ENCODE measurements at places on chromosomes 5 and 9. TPM values are rescaled to one million over a fixed set of nuclear protein-coding genes. Genes with fewer than 3 reads are reported as not detected.
A peak's percentile ranks its signal among the peaks of the same experiment; 100 is the strongest.

The INSL4 gene
- total RNA-seq: not detected

The MCC gene
- total RNA-seq: 31.6 TPM

The DIRAS2 gene
- 0.30 TPM for total RNA-seq

DNA sequence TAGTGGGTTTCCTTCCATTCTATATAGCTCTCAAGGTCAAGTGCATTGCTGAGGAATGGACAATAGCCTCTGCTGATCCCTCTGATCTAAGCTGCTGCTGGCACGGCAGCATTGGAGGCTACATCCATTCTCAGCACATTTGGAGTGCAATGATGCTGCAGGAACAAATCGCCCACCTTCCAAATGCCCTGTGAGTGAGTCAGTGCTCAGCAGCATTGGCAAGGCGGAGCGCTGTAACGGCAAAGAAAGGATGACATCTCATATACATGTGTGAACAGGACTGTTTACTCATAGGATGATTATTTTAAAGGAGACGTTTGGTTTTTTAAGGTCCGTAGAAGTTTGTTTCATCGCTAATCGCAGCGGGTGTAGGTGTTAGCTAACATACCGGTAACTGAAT lies 408.7 kb downstream of the ARHGEF28 start:
- H3K4me3 ChIP-seq: no peak overlapping the region
- no peak overlapping the region for H3K27ac ChIP-seq
- H3K36me3 ChIP-seq: no peaks in the 10 kb centered on the region
- peaks cover 14% of the 10 kb centered on the region for H3K27me3 ChIP-seq
- H3K4me1 ChIP-seq: peaks cover 8% of the 10 kb centered on the region

DNA sequence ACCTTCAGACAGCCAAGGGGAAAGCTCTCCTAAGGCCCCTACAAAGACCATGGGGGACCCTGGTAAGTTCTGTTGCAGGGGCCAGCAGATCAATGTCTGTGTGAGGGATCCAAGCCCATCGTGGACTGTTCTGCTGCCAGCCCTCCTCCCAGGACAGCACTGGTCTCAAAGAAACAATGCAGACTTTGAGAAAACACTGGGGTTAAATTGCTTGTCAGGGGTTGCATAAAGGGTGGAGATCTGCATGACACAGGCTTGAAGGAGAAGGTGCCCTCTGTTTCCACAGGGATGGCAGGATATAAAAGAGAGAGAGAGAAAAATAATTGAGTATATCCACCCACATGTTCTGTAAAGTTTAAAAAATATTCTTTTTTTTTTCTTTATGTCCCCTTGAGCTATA lies 157.6 kb upstream of the TBC1D2 start:
- H3K27me3 ChIP-seq: peaks cover 21% of the 10 kb centered on the region
- H3K36me3 ChIP-seq: no peaks in the 10 kb centered on the region
- no peak overlapping the region for H3K4me3 ChIP-seq
- H3K27ac ChIP-seq: peak overlapping the region; percentile 27
- peaks cover 15% of the 10 kb centered on the region for H3K4me1 ChIP-seq

- H3K27me3 ChIP-seq: no peaks in the 10 kb centered on the region
- DNase-seq: no peak
- H3K4me1 ChIP-seq: peaks cover 27% of the 10 kb centered on the region
- H3K4me3 ChIP-seq: no peak overlapping the region
These were observed 120.8 kb upstream of the ZNF608 start for GRCh38 chr5:124867137-124867704.

DNA sequence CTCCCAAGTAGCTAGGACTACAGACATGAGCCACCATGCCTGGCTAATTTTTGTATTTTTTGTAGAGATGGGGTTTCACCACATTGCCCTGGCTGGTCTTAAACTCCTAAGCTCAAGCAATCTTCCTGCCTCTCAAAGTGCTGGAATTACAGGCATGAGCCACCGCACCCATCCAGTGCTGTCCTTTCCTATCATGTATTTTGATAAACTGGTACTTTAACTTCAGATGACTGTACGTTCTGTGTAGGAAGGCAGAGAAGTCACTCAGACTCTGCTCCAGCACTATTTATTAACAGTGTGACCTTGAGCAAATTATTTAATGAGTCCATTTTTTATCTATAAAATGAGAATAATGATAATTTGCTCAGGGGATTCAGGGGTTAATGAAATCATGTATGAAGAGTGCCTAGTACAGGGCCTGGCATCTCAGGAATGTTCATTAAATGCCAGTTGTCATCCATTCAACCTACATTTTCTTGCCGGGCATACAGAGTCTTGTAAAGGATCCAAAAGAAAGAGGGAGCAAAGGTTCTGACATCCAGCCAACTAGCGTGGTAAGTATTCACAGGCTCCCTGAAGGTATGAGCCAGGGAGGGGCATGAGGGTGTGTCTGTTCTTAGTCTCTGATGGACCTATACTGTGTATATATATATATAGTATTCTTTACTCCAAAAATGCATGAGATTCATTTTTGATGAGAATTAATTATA lies 201.9 kb downstream of the PBX3 start:
- no peak for DNase-seq
- H3K4me3 ChIP-seq: no peak overlapping the region
- H3K4me1 ChIP-seq: no peaks in the 10 kb centered on the region
- no peak overlapping the region for H3K27ac ChIP-seq

GRCh38 chr5:179051784-179052183 lies 8.4 kb upstream of the ZNF354C start:
- no peak for DNase-seq
- no peak overlapping the region for H3K27ac ChIP-seq
- H3K36me3 ChIP-seq: no peaks in the 10 kb centered on the region
- no peaks in the 10 kb centered on the region for H3K4me1 ChIP-seq
- no peaks in the 10 kb centered on the region for H3K27me3 ChIP-seq

DNA sequence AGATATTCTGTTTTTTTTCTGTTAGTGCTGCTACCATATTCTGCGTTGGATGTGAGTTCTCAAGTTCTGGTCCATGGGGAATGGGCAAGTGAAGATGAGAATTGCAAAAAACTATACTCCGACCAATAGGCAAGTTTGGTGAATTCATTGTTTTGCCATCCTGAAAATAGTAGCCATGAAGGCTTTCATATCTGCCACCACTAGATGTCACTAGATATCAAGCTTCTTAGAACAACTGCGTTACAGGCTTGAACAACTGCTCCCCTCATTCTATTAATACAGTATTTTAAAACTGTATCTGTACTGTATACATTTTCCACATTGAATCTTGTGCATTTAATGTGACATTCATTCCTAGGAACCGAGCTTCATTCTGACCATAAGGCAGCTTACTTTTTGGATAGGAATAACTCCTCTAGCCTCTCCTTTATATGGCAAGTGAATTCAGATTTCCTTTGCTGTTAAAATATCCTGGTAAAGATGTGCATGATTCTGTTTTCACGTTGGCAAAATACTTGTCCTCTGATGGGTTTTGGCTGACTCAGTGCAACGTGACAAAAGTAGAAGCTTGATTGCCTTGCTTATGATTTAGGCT lies 163.6 kb downstream of the SREK1 start:
- H3K36me3 ChIP-seq: no peaks in the 10 kb centered on the region
- no peak for DNase-seq
- H3K27ac ChIP-seq: peak overlapping the region; percentile 79
- no peaks in the 10 kb centered on the region for H3K27me3 ChIP-seq
- peak overlapping the region; percentile 21 for H3K4me3 ChIP-seq

DNA sequence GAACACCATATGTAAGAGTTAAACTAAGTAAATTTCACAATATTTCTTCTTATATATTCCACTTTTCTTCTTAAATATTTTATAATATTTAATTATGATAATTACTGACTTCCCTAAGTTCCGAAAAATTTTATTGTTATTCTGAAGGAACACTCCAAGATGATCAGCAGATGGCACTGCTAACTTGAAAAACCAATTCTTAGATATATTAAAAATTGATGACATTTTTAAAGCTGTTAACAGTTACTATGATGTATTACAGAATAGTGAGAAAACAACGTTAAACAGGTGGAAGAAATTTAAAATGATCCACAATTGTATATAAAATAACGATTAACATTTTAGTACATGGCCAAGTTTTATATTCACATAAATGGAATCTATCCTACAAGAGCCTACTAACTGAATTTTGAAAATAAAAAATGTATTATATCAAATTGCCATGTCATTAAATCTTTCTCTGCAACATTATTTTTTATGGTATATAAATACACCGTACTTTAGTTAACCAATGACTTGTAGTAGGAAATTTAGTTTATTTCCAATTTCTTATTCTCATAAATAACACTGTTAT lies 30.1 kb upstream of the MUSK start:
- H3K27me3 ChIP-seq: no peaks in the 10 kb centered on the region
- no peak for DNase-seq
- H3K4me3 ChIP-seq: no peak overlapping the region
- H3K4me1 ChIP-seq: no peaks in the 10 kb centered on the region
- no peaks in the 10 kb centered on the region for H3K36me3 ChIP-seq

Measured in left ventricle myocardium inferior (tissue), 1 donor.